SHP77 treated with DMSO at 0.1 percent for 48 hours (cell line): ENCODE measurements at places on chromosomes 7 and 10.

GRCh38 chr10:68043030-68043429 is 32.1 kb downstream of the HERC4 start:
- DNase-seq = no peak

- no peak for DNase-seq
Measured at GRCh38 chr10:1110674-1111119, 54.5 kb downstream of the WDR37 start.

DNA sequence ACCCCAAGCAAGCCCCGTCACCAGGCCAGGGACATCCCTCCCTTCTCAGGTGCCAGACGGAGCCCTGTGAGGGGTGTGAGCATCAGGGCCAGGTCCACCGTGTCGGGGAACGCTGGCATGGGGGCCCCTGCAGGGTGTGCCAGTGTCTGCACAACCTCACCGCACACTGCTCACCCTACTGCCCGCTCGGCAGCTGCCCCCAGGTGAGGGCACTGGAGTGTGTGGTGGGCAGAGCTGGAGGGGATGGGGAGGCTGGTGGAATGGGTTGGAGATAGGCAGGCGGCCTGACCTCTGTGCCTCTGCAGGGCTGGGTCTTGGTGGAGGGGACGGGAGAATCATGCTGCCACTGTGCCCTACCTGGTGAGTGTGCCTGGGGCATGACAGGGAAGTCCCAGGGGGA is 19.9 kb upstream of the ZNF467 start:
- no peak for DNase-seq

- DNase-seq = no peak
Measured at GRCh38 chr7:128106821-128107220, 75.6 kb upstream of the LRRC4 start.

DNA sequence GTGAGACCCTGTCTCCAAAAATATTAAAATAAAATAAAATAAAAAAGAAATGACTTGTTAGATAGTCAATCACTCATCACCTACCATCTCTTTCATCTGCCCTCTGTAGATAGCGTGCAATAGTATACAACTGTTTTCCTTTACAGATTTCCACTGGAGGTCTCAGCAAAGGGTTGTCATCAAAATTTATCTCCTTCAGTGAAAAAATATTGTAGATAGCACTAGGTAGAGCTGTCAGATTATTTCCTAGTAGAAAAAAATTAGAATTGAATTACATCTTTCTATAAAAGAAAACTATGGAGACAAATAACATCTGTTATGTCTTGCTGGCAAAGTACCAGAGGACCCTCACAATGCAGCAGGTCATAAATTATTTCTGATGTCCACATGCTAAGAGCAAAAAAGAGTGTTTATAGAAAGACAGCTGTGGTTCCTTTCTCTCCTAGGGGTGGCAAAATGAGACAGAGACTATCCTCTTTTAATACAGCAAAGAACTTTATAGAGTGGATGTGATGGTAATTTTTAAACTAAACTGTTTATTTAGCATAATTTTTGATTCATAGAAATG is 16.3 kb upstream of the CYP51A1 start:
- DNase-seq = no peak

DNA sequence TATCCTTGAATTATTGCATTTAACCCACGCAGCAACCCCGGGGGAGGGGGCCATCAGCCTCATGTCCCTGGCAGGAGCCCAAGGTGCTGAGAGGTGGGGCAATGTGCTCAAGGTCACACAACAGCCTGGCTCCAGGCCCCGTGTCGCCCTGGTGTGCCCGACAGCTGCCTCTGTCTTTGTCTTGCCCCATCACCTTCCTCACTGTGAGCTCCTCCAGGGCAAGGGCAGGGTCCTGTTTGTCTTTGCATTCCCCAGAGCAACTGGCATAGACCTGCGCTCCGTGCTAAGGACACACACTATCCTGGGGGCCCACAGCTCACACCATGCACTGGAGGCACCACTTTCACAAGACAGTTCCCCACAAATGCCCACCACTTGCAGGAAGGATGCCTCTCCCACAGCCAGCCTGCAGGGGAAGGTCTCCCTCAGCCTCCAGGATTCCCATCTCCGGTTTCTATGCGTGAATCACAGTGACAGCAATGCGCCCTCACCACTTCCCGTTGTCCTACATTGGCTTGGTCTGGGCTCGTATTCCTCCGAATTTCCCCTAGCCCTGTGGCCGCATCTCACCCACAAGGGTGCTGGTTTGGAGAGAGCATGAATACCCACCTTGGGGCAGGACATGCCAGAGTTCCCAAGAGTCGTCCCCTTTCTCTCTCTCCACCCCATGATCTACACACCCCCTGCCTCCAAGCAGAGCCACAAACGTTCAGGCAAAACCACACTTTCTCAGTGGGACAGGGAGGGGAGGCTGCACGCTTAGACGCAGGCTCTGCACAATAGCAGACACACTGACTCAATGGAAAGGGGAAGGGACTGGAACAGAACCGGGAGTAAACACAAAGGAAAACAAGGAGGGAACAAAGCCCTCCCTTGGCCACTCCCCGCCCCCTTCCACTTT is 10.3 kb downstream of the ITPRIP start:
- DNase-seq = no peak

DNA sequence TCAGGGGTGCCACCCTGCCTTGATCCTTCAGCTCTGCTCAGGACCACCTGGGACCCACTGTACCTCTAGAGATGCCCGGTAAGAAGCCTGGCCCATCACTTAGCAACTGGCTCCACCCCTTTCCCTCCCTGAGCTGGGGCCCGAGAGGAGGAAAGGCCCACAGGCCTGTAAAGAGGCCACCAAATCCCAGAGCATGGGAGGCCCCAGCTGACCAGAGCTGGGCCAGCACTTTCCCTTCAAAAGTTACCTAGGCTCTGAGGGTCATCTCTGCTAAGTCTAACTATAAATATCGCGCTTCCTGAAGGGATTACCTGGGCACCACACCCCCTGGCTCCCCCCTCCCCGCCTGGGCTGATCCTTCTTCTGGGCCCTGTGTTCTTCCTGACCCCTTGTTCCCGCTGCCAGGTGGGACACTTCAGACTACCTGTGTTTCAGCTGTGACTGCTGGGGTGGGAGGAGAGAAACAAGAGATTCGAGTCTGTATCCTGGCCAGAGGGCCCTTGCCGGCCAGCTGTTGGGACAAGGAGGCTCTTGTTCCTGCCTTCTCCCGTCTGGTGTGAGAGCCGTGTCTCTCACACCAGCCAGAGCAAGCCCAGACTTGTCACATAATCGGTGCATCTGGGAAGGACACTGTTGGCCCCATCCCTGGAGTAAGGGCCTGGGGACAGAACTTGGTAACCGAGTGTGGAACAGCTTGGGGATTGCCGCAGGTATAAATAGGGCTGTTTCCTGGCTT is 22.8 kb upstream of the ANKRD2 start:
- peak; percentile 34 for DNase-seq

DNA sequence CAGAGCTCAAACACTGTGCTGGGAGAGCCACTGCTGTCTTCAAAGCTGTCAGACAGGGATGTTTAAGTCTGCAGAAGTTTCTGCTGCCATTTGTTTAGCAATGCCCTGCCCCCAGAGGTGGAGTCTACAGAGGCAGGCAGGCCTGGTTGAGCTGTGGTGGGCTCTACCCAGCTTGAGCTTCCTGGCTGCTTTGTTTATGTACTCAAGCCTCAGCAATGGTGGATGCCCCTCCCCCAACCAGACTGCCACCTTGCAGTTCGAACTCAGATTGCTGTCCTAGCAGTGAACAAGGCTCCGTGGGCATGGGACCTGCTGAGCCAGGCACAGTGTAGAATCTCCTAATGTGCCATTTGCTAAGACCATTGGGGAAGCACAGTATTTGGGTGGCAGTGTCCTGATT is 4.6 kb upstream of the CYP2C19 start:
- DNase-seq = no peak

GRCh38 chr7:71329030-71329660 is 197.2 kb downstream of the GALNT17 start:
- DNase-seq = no peak

GRCh38 chr10:5365928-5366327 is 1.2 kb downstream of the UCN3 start:
- DNase-seq = no peak

GRCh38 chr10:59177836-59178235 is 1.4 kb downstream of the PHYHIPL start:
- no peak for DNase-seq

GRCh38 chr10:79985481-79986072 is 36.7 kb upstream of the SFTPD start:
- DNase-seq = no peak

DNA sequence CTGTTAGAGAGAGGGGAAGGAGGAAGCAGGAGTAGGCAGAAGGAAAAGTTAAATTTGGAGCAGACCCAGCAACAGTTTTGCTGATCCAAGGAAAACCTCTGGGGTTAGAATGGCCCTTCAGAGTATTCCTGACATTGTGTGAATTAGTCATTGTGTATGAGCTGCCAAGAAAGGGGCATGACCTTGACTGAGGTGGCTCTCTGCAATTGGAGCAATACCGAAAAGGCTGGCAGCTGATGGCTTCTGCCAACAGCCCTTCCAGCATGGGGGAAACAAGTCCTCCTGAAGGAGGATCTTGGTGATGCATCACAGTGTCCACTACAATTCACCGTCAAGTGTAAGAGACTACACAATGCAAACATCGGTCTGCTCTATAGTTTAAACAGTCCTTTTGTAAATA is 20.6 kb upstream of the WASL start:
- peak; percentile 60 for DNase-seq

DNA sequence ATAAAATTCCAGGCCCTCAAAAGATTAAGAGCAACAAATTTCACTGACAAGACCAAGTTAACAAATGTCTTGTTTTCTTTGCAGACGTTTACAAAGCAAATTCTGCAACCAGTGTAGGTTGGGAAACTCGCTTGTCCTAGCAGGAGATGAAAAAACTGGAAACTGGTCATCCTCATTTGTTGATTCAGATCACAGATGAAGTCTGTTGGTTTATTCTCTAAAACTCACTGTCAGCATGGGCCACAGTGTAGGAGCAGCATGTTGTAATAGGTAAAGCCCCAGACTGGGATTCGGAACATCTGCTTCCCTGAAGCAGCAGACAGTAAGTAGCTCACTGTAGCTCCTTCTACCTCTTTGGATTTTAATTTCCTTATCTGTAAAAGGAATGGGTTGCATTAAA is 31.5 kb downstream of the PANK1 start:
- DNase-seq = no peak

- DNase-seq = no peak
Measured at GRCh38 chr10:118173296-118173695, 126.6 kb upstream of the RAB11FIP2 start.

GRCh38 chr10:105714728-105715127 is 1073.6 kb downstream of the SORCS3 start:
- DNase-seq = no peak

GRCh38 chr7:54904986-54905385 is 113.8 kb upstream of the EGFR start:
- DNase-seq = no peak

DNA sequence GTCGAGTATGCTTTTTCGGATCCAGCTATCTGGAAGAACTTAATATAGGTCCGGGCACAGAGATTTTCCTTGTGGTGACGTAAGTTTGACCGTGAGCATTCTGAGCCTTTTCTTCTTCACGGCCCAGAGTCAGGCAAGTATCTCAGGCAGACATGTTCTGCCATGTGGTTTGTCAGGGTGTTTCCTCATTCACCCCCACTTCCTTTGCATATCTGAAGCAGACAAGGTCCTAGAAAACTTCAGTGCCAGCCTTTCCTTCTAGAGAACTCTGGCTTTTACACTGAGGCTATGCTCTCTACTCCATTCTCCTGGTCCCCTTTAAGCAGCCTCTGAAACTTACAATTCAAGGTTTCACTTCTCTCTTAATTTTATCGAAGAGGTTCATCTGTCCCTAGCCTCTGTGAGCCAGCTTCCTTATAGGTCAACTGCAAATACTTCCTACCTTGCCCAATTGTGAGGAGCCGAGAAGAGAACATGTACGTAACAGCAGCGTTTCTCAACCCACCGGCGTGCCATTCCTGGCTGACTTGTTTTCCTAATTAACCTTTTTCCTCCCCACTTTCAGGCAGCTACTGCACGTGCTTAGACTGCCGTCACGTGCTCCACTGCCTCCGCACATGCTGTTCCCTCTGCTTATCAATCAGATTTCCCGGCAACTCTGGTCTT is 47.3 kb downstream of the CDCA7L start:
- DNase-seq = no peak

GRCh38 chr7:90409667-90410066 is 6.4 kb downstream of the CLDN12 start:
- DNase-seq = no peak

DNA sequence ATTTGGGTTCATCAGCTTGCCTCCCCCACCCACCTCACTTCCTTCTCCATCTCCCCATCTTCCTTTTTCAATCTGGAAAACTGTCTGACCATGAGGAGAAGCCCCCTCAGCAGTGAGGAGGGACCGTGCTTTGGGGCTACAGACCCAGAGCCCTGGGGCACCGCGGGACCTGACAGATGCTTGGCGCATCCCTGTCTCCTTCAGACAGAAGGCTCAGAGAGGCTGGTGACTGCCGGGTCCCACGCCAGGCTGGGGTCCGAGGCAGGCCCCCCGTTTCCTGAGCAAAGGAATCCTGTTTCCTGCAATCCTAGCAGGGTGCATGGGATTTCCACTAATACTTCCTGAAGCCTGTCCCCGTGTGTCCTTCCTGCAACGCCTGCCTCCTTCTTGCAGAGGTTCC is 147.0 kb downstream of the FANK1 start:
- no peak for DNase-seq

DNA sequence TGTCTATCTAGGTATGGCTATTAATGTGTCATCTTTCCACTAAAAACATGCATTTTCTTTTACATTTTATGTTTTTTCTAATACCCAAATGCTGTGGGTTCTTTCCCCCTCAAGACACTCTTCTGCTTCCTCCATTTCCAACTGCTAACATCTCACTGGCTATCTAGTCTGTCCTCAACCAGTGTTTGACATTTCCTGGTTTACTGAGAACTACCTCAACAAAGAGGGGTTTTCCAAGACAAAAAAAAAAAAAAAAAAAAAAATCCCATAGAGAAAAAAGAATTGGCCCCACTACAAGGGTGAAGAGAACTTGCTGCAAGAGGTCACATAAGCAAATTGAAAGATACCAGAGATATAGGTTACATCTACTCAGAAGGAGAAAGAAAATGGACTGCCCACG is 359.7 kb downstream of the CRPPA start:
- no peak for DNase-seq

DNA sequence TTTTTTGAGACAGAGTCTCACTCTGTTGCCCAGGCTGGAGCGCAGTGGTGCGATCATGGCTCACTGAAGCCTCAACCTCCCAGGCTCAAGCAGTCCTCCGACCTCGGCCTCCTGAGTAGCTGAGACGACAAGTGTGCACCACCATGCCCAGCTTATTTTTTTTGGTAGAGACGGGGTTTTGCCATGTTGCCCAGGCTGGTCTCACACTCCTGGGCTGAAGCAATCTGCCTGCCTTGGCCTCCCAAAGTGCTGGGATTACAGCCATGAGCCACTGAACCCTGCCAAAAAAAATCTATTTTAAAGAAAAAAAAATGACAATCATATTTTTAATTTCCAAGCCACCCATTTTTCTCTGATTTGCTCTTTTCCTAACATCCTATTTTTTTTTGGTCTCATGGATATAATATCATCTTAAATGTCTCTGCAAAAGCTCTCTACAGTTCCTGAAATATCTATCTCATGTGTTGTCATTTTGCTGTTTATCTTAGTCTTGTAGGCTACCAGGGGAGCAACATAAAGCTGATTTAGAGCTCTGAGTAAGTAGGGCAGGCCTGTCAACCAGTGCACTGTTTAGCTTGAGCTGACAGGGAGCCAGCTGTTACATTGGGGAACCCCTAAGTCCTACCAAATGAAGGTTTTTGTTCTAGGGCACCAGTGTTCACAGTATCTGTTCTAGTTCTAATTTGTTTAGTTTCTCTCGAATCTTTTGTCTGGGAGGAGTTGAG is 29.9 kb upstream of the HBP1 start:
- no peak for DNase-seq

GRCh38 chr10:76150139-76150875 is 718.9 kb downstream of the LRMDA start:
- DNase-seq = no peak

- no peak for DNase-seq
Measured at GRCh38 chr7:1882451-1882850, 212.4 kb downstream of the ELFN1 start.
